Foreskin keratinocyte (primary cell): ENCODE measurements at places on chromosomes 12 and 14. TPM values are rescaled to one million over a fixed set of nuclear protein-coding genes. Genes with fewer than 3 reads are reported as not detected.

TRIM9 gene
- 0.07 TPM in 2 replicates for total RNA-seq

IGF1 gene
- not detected in 2 replicates for total RNA-seq

DNA sequence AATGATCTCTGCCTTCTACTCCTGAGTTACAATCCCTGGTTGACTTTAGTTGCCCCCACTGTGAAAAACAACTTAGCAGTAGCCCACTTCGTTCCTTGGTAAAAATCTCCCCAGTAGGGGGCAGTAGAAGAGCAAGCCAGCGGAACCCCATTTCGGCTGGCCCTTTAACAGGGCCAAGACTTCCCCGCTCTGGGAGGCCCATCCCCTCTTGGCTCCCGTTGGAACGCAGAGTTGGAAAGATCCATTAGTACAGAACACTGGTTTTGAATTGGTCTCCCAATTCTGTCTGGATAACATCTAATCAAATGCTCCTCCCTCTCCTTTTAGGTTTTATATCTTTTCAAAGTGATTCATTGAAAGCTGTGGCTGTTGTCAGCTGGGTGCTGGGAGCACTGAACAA lies 1133.3 kb downstream of the BCL11B start:
- DNase-seq, result no peak

DNA sequence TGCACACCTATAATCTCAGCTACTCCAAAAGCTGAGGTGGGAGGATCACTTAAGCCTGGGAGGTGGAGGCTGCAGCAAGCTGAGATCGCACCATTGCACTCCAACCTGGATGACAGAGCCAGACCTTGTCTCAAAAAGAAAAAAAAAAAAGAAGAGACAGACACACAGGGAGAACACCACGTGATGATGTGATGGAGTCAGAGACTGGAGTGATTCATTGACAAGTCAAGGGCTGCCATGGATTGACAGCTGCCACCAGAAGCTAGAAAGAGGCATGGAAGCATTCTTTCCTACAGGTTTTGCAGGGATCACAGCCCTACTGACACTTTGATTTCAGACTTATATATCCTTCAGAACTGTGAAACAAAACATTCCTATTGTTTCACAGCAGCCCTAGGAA lies 3.5 kb upstream of the HCFC2 start:
- DNase-seq, result peak; percentile 50

GRCh38 chr12:24573621-24574020 lies 375.3 kb downstream of the BCAT1 start:
- DNase-seq, result no peak

- DNase-seq, result no peak
These were observed 311.7 kb upstream of the RTL1 start for GRCh38 chr14:101215266-101215665.
